ENCODE measurements at places on chromosomes 11 and 22.

DNA sequence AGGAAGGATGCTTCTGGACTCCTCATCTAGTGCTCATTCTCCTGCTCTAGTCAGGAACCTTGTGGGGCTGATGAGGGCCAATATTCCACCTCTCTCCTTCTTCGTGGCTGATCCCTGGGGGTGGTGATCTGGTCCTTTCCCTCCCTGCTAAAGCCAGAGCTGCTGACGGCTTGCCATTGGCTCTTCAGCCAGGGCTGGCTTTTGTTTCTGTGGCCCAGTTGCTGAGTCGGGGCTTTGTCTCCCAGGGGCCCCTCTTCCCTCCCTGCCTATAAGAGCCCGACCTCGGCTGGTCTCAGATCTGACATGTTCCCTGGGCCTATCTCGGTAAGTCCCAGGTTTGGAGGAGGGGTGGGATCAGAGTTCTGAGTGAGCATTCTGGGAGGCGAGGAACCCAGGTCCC is at the start of gene CRYBA4:
Gene CRYBA4 (plus strand): TSS at position 301 of the 400 bp plus-strand sequence. CDS start 634 bp downstream, outside the sequence.
- DNase-seq, result no peak

DNA sequence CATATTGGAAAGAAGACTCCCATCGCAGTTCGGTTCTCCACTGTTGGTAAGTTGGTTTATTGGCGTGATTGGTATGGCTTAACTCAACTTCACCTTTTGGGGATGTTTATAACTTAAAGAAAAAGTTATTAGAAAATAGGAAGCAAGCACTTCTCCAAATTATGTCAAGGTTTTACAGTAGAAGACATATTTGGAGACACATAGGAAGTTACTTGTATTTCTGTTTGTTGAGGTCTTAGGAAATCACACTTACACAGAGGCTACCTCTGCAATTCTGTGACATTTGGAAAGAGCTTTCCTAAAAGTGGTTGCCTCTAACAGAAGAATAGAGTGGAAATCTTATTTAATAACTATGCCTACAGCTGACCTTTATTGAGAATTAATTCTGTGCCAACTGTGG is 12.3 kb downstream of the CAT start:
- no peak for DNase-seq

- no peak for DNase-seq
These were observed 4.1 kb upstream of the HBG2 start for GRCh38 chr11:5258543-5259262.

DNA sequence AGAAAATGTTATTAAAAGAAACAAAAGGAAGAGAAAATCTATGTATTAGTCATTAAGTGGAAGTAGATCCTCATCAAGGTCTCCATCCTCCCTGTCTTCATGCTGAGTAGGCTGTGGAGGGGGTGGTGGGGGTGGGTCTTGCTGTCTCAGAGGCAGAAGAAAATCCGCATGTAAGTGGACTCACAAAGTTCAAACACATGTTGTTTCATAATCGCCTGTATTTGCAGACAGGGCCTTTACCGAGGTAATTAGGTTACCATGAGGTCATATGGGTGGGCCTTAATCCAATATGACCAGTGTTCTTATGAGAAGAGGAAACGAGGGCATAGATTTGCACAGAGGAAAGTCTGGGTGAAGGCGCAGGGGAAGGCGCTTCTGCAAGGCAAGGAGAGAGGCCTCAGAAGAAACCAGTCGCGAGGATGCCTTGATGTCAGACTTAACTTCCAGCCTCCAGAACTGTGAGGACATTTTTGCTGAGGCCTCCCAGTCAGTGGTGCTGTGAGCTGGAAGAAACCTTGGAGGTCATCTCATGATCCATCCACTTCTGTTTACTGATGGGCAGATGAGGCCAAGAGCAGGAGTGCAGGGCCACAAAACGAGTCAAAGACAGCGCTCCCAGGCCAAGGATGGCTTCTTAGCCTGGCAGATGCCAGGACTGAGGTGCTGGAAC is 49.3 kb upstream of the THY1 start:
- DNase-seq, result no peak

GRCh38 chr11:7645206-7645605 is 28.1 kb downstream of the CYB5R2 start:
- no peak for DNase-seq

GRCh38 chr11:64294774-64295173 is 3.7 kb downstream of the KCNK4 start:
- no peak for DNase-seq

GRCh38 chr22:22158207-22158816 is 86.3 kb upstream of the VPREB1 start:
- DNase-seq, result no peak
